ENCODE measurements at places on chromosomes 1 and 21. TPM values are rescaled to one million over a fixed set of nuclear protein-coding genes. Genes with fewer than 3 reads are reported as not detected.

GRCh38 chr1:109826446-109826845 is 62.7 kb upstream of the EPS8L3 start:
- H3K36me3 ChIP-seq, result no peaks in the 10 kb centered on the region
- no peak overlapping the region for H3K27ac ChIP-seq
- no peak for DNase-seq

DNA sequence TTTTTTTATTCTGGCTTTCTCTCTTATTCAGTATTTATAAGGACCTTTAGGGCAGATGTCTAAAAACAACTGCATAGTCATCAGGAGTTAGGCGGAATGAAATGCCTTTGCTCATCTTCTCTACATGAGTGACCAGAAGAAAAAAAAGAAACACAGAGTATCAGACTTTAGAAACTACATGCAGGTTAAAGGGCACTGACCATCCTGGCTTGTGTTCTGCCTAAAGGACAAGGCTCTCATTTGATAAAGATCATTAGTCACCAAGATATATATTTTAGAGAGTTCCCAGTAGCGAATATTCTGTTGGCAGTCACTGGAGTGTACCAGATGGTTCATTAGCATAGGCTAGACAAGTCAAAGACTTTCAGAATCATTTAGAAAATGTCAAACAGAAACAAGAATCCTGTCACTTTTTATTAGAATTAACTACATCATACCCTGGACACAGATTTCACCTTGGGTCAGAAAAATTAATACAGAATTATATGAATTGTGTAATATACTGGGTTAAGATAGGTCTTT is 145.6 kb downstream of the NR5A2 start:
- no peaks in the 10 kb centered on the region for H3K36me3 ChIP-seq
- H3K27ac ChIP-seq, result no peak overlapping the region
- no peaks in the 10 kb centered on the region for H3K27me3 ChIP-seq
- no peak for DNase-seq
- no peak overlapping the region for H3K4me3 ChIP-seq

HES3 gene
- total RNA-seq, result not detected

DNA sequence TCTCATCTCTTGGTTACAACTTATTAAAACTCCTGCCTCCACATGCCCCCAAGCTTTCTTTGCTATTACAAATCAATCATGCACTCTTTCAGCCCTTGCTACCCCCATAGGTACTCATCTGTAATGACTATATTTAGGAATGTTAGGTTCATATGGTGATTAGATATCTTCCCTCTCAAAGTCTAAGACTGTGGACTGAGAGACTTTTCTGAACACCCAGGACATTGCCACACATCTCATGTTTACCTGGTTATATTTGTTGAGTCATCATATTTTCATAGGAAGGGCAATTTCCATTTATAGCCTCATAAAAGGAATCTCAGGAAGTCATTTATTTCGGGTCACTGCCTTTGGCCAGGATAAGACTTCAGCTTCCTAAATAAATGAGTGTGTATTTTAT is 81.5 kb upstream of the LPGAT1 start:
- no peak overlapping the region for H3K4me3 ChIP-seq
- H3K27me3 ChIP-seq, result no peaks in the 10 kb centered on the region
- H3K4me1 ChIP-seq, result peaks cover 4% of the 10 kb centered on the region
- no peak for DNase-seq

GRCh38 chr1:30412241-30413110 is 310.9 kb downstream of the MATN1 start:
- H3K27me3 ChIP-seq, result no peaks in the 10 kb centered on the region
- DNase-seq, result peak; percentile 89
- H3K36me3 ChIP-seq, result no peaks in the 10 kb centered on the region
- H3K27ac ChIP-seq, result no peak overlapping the region

DNA sequence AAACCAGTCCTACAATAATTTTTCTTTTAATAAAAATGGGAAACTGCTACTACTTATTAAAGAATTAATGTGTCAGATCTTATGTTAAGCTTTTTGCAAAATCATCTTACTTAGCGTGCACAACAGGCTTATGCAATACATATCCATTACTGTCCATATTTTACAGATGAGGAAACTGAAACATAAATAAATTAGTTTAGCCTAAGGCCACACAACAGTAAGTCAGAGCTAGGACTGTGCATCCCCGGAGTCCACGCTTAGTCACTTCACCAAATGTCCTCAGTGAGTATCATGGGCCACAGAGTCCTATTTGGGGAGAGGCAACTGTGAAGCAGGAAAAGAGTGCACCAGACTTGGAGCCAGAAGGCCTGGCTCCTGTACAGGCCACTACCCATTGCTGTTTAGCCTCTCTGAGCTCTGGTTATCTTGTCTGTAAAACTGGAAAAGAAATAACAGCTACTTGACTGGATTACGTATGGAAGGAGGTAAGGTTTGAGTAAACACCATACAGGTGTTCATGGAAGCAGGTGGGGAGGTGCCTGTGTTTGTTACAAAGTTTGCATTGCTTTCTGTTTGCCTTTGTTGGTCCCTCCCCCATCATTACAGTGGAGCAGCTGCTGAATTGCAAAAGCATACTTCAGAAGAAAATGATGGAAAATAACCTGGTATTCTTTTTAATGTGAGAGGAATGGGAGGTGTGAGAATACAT is 192.8 kb downstream of the FCRL5 start:
- no peaks in the 10 kb centered on the region for H3K36me3 ChIP-seq
- no peak overlapping the region for H3K27ac ChIP-seq
- H3K4me1 ChIP-seq, result no peaks in the 10 kb centered on the region
- H3K4me3 ChIP-seq, result no peak overlapping the region

Data from esophagus muscularis mucosa (tissue), 4 donors.